ENCODE measurements at places on chromosomes 5 and 9.
A peak's percentile ranks its signal among the peaks of the same experiment; 100 is the strongest.

DNA sequence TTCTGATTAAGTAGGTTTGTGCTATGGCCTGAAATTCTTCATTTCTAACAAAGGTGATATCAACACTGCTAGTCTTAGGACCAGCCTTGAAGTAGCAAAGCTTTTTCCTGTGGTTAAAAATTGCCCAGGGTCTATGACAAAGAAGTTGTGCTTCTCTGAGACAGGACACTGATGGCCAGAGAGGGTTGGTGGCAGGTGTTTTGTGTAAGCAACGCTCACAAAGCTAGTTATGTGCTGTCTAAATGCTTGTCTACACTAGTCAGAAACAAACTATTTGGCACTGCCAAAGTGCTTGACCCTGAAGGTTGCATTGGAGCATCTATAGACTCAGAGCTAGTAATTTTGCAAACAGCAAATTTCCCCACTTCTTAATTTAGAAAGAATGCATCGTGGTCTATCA lies 44.1 kb upstream of the SELENOP start:
- no peak for DNase-seq

DNA sequence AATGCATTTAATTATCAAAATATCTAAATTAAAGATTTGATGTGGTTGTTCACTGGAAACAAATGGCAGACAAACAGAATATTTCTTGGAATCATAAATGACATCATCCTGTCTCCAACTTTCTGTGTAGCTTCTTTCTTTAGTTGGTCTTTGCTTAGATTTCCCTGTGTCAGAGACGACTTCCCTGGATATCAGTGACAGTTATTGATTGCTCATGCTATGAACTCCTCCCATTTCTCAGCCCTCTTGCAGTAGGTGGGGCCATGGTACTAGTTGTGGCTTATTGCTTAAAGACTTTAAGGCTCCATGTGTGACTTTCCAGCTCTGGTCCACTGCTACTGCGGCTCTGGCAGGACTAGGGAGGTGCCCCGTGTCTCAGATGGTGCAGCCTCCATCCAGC lies 592.6 kb downstream of the MTRR start:
- no peak for DNase-seq

DNA sequence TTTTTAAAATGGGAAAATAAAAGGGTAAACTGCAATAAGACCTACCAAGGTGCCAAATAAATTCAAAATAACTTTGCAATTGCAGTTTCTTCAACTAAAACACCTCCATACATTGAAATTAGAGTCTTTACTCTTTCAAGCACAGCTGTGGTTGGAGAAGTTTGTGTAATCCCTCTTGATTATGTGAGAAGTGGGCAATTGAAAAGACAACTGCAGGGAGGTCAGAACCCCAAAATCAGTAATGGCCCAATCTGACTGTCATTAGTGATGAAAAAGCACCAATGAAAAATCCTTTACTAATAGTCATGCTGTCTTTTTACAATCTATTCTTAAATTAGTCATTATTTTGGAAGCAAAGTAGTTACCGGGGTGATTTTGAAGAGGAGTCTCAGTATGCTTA lies 116.7 kb upstream of the RGMB start:
- DNase-seq = no peak

- DNase-seq = no peak
Observed at GRCh38 chr5:52804981-52805380, 17.3 kb downstream of the ITGA1 start.

GRCh38 chr9:135648494-135649410 lies 9.4 kb upstream of the GLT6D1 start:
- DNase-seq = no peak

DNA sequence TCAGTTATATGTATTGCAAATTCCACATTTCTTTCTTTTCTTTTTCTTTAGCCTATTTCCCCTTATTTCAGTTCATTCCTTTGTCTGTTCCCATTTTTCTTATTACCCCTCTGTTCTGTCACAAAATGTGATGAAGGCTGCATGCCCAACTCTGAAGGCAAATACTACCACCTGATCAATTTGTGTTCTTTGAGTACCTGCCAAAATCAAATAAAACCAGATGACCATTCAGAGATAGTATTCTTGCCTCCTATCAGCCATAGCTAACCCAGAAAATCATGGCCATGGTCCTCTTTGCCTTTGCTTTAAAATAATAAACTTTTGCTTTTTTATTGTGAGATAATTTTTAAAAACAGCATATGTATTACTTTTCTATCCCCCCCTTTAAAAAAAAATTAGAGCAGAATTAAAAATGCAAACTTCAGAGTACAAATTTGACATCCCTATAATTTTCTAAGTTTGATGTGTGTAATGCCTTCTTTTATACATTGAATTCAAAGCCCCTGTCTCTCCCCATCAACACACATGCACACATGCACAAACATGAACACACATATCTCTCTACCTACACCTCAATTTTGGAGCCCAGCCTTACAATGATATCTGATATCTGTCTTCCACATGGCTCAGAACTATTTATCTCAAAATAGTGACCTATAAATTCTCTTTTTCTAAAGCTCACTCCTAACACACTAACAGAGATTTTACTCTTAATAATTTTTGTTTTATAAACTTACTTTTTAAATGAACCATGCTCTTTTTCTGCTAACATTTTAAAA lies 3.5 kb downstream of the RFESD start:
- DNase-seq = no peak

DNA sequence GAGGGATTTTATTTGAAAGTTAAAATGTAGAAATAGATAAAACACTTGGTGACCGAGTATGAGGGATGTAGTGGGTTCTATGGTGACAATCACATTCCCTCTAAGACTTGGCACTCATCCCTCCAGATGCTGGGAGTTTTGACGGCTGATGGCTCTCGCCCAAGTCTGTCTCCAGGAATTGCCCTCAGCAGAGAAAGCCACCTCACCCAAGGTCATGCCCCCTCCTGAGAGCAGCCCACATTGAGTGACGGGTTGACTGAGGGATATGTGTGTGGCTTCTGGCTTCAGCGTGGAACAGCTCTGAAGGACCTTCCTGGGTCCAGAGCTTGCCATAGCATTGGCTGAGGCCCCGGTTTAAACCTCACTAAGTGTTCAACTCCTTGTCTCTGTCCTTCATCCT lies 19.4 kb downstream of the CAVIN4 start:
- DNase-seq = no peak

GRCh38 chr5:73719632-73720031 lies 93.6 kb downstream of the ARHGEF28 start:
- no peak for DNase-seq

- DNase-seq = peak; percentile 28
Observed at GRCh38 chr9:5425006-5425628, 12.6 kb downstream of the PLGRKT start.

DNA sequence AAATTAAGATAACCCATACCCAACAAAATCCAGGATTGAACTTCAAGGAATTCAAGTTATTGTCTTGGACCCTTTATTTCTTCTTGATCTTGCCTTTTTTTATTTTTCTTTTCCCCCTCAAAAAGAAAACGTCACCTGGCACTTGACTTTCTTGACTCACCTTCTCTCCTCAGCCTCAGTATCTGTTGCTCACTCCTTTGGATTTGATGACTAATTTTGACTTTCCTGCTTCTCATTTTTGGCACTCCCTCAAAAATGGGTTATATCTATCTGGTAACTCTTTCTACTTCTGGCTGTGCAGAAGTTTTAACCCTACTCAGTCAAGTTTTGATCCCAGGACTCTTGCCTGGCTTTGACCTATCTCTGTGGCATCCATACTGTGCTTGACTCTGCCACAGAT lies 66.6 kb upstream of the SPATA31D4 start:
- DNase-seq = no peak

DNA sequence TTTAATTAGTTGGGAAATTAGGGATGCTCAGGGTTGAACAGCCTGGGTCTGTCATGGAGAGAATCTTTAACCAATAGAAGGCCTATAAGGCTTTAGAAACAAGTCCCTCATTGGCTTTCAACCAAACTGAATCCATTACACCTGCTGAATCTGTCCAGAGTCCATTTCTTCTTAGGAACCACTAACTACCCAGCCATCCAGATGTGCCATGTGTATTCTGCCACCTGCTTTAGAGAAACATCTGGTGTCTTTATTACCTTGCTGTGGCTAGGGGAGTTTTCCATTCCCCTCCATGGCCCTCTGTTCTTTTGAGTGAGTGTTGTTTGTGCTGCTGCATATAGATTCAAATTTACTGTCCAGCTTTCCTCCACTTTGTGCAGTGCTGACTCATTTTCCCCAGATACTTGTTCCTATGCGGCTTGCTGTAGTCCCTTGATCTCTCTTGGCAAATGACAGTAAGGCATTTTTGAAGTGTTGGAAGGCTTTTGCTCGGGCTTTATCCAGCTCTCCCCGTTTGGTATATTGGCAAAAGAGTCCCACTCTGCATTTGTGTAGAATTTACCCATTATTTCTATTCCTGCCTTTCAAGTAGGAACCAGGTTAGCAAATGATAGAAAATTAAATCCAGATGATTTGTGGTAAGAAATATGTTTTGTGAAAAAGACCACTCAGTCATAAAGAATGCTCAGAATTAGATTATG lies 54.6 kb downstream of the NLN start:
- no peak for DNase-seq

DNA sequence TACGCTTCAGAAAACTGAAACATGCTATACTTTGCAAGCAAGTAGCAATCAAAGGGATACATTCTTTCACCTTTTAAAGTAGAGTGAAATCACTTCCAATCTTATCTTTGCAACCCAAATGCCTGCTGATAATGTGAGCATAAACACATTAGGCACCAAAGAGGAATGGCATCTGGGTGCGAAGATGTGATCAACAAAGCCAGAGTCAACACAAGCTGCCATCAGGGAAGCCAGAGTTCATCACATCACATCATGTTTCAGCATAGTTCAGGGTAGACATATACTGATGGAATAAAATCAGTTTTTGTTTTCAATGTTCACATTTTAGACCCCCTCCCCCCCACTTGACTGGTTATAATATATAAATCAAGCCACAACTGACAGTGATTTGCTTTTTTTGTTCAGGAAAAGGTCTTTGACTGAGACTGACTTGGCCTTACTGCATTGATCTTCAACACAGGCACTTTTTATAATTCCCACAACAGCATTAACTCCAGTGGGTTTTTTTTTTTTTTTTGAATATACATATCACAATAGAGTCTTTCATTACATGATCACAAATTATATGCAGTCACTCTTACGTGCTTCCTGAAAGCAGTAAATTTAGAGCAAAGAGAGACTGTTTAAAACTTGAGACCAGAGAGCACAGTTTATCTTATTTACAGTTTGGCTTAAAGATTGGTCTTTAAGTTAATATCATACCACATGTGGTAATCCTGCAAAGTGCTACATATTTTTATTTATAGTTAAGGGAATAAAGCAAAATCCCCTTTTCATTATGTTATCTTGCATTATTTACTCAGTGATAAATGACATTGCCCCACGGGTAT lies 20.3 kb downstream of the AOPEP start:
- no peak for DNase-seq

DNA sequence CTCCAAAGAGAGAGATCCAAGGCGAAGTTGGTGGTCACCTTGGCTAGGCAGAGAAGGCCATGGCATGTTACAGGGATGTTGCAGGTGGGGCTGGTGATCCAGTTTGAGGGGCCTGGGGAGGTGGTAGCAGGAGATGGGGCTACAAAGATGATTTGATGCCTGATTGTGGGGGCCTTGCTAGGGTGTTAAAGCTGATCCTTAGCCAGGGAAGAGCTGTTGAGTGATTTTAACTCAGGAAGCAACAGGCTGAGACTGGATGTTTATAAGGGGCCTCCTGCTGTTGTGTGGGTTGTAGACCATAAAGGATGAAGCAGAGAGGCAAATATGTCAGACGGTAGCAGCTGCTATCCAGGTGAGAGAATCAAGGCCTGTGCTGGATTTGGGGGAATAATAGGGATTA lies 19.0 kb upstream of the SMAD5 start:
- no peak for DNase-seq

DNA sequence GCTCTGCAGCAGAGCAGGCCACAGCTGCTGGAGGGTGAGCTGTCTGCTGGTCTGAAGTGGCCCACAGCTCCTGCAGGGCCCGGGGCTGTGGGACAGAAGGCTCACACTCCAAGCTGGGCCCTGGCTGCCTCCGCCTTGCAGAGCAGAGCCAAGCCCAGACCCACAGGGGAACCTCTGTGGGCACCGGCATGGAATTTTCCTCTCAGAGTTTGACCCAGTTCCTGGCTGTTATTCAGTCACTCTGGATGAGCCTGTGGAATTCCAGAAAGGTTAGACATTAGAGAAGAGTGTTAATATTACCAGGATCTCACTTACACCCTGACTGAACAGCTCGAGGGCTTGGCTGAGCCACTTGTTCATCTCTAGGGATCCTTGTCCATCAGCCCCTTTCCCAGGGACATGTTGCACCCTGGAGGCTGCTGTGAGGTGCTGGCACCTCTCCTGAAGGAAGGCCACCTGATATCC lies 17.5 kb downstream of the IL9 start:
- no peak for DNase-seq

- no peak for DNase-seq
Observed at GRCh38 chr5:132322266-132322665, 28.1 kb downstream of the SLC22A4 start.

- no peak for DNase-seq
Observed at GRCh38 chr9:108910914-108911313, 23.0 kb downstream of the ELP1 start.

- DNase-seq = no peak
Observed at GRCh38 chr9:86909388-86909787, 37.9 kb downstream of the GAS1 start.

- no peak for DNase-seq
Observed at GRCh38 chr5:179132586-179133355, 72.6 kb downstream of the ZNF354C start.

- no peak for DNase-seq
Observed at GRCh38 chr5:141010047-141010793, 41.0 kb upstream of the PCDHB1 start.

DNA sequence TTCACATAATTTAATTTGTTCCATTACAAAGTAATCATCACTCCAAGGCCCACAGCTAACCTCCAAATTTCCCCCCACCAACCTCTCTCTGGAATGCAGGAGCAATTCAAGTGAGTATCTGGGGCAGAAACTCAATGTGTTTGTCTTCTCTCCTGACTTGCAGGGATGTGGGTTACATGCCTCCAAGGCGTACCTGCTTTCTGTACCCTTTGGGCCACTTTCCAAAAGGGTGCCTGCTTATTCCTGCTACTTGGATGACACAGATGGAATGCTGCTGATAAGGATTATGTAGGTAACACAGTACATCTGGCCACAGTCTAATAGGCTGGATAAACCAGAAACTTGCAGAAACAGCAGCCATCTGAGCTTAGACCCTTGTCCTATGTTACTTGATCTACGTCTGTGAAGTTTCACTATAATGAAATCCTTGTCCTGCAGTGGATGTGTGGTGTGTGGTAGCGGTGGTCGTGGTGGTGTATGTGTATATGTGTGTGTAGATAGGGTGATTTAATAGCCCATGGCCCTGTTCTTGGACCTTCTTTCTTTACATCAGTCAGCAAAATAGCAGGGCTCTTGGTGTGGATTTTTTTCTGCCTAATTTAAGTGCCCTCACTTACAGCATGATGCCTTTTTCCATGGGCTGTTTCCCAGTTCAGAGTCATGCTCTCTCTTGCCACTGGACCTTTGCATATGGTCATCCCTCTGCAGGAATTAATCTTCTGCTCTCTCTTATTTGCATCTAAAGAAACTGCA lies 175.9 kb downstream of the ZDHHC21 start:
- DNase-seq = no peak

- DNase-seq = no peak
Observed at GRCh38 chr9:77375956-77376532, 198.7 kb downstream of the VPS13A start.

GRCh38 chr9:19386502-19387044 lies 6.5 kb upstream of the RPS6 start:
- no peak for DNase-seq

- no peak for DNase-seq
Observed at GRCh38 chr5:139454568-139455290, 7.8 kb downstream of the ECSCR start.

All from Kasumi-1 (cell line).